ENCODE measurements at places on chromosomes 5 and 9.

DNA sequence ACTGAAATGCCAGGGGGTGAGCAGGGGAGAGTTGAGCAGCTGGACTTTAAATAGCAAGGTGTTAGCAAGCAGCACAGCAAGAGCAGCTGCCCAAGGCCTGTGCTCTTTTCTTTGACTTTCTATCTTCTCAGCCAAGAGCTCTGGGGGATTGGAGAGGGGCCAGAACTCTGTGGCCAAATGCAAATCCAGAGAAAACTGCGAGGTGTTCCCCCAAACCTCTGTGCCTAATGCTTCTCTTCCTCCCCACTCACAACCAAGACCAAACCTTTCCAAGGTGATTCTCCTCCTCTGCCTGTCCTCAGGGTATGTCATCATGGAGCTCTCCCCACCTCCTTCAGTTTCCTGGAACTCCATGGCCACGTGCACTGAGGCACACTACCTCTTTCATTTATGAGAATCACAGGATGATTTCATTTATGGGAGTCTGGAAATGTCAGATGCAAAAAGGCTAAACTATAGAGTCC is 118.7 kb upstream of the WWC1 start:
- DNase-seq: no peak

GRCh38 chr5:135625961-135626360 is 47.2 kb upstream of the CXCL14 start:
- DNase-seq: no peak

DNA sequence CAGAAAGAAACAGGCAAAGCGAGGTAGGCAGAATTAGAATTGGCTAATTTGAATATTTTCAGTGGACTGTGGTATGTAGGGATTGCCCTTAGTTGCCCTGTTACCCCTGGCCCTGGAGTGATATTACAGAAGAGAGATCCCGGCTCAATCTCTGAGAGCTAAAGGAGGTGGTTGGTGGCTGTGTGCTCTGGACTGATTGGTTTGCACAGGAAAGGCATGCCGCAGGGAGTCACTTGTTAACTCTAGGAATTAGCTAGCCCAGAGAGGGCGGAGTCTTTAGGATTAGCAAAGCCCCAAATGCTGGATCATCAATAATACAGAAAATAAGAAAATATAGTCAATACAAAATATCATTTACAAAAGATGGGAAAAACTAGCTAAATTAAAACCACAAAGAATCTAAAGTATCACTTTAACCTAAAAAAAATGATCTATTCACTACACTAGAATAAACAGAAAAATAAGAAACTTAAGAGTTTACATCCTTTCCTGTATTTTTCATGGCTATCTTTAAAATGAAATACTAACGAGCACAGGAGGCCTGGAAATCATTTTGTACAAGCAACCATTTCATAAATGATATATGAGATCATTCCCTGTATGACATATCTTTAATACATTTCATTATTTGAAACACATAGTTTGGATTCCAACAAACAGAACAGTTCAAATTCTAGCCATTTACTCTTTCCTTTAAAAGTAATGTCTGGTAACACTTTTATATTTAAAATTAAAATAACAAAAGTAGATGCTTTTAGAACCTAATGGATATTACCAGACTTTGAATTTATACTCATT is 71.1 kb downstream of the GNAQ start:
- no peak for DNase-seq

DNA sequence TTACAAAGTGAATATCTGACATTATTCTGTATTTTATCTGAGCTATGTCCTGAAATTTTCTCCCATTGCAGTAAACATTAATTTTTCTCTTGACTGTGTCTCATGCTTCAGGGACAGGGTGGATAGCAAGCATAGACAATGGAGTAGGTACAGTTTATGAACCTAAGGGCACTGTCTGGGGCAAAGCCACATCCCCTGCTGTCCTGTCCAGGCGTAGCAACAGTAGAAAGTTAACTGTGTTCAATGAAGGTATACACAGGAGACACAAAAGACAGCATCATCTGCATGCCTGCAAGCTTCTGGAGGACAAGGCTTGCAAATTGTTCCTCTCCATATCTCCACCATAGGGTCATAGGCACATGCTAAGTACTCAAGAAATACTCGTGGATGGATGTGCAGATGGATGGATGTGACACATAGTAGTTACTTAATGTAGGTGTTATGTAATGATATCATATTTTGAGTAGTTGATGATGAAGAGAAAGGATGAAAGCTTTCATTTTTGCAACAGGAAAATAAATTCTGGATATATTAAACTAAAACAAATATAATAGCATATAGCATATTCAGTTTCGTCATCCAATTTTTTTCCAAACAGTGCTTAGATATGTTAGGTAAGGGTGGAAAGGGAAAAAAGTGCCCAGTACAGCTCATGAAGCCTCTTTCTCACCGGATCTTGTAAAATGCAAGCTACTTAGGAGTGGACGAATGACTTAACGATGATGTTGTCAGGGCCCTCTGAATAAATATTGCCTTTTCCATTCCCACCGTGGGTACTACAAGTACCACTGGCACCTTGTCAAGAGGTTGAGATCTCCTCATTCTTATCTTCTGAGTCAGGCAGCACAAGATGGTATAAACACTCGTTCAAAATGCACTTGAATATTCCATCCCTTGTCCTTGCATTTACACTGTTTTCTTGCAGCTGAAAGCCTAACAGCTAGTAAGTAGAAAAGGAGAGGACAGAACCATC is 19.9 kb upstream of the ZSWIM6 start:
- DNase-seq: no peak

DNA sequence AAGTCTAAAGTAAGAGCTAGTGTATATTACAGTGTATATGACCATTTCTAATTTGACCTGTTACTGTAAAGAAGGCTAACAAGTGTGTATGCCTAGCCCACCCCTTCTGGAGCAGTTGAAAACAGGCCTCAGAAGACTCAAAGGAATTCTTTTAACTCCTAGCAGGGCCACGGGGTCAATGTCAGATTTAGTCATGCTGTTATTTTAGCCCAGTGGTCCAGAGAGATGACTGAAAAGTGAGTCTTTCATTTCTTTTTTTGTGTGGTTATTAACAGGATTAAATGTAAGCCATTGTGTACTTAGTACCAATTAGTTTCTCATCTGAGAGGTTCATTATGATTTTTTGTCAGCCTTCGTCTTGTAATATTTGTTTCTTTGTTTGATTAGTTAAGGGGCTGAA is 24.4 kb downstream of the ZCCHC7 start:
- peak; percentile 9 for DNase-seq

- DNase-seq: no peak
These were observed 39.6 kb upstream of the DMXL1 start for GRCh38 chr5:119031011-119031886.

- no peak for DNase-seq
These were observed 237.9 kb downstream of the ARHGEF28 start for GRCh38 chr5:73863876-73864275.

GRCh38 chr9:134299883-134300282 is 26.4 kb upstream of the RXRA start:
- DNase-seq: no peak

GRCh38 chr9:96020792-96021550 is 145.5 kb downstream of the ERCC6L2 start:
- DNase-seq: peak; percentile 43

DNA sequence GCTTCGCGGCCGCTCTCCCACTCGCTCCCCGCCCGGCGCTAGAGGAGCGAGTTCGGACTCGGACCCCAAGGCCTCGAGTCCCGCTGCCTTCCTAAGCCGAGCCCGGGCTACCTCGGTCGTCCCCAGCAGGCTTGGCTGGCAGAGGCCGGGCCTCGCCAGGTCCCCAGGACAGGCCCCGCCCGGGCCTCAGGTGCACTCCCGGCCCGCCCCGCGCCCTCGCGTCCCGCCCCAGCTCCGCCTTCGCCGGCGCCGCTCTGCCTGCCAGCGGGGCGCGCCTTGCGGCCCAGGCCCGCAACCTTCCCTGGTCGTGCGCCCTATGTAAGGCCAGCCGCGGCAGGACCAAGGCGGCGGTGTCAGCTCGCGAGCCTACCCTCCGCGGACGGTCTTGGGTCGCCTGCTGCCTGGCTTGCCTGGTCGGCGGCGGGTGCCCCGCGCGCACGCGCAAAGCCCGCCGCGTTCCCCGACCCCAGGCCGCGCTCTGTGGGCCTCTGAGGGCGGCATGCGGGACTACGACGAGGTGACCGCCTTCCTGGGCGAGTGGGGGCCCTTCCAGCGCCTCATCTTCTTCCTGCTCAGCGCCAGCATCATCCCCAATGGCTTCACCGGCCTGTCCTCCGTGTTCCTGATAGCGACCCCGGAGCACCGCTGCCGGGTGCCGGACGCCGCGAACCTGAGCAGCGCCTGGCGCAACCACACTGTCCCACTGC is at the start of gene SLC22A5:
SLC22A5 (plus strand) TSS at position 237 of the 707 bp plus-strand sequence; CDS start at position 500, 263 bp downstream.
- peak; percentile 85 for DNase-seq

- DNase-seq: no peak
These were observed 63.0 kb upstream of the CDK20 start for GRCh38 chr9:88037285-88037845.

GRCh38 chr9:125948887-125949596 is 201.9 kb downstream of the PBX3 start:
- DNase-seq: no peak

GRCh38 chr5:170773024-170773985 is 10.2 kb upstream of the GABRP start:
- no peak for DNase-seq
